ENCODE measurements at places on chromosomes 12 and 14.

DNA sequence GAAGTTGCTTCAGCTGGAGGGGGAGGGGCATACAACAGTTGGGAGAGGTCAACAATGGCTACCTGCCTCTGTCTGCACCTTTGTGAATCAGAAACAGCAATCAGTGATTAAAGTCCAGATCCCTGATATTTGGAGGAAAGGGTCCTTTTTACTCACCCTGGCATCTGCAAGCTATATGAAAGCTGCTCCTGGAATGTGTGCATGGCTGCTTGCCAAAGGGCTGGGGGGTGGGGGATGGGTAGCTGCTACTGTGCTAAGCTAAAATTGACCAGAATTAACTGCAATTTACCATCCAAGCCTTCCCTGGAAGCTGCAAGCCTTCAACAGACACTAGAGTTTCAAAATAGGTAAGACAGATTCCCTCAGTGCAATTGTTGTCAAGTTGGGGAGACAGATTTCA lies 13.5 kb upstream of the GTF2A1 start:
- no peak for DNase-seq

GRCh38 chr12:56086096-56086495 lies 6.1 kb downstream of the ERBB3 start:
- no peak for DNase-seq

DNA sequence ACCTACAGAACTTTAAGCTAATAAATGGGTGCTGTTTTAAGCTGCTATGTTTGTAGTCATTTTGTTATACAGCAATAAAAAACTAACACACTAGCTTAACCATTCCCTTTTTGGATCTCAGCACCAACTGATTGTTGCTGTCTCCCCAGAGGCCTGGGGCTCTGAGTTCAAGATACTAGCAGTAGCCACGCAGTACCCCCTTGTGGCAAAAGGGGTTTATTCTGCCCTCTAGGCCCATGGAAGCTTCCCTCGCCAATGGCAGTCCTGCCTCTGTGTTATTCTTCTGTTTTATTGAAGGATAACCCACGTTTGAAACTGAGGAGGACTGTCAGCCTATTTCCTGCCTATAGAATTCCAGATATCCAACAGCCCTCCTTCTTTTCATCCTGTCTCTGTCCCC lies 455.3 kb upstream of the ATP2B1 start:
- DNase-seq: no peak

- DNase-seq: no peak
Measured at GRCh38 chr12:5705791-5706190, 239.3 kb downstream of the ANO2 start.

- DNase-seq: no peak
Measured at GRCh38 chr12:84480803-84481202, 431.8 kb downstream of the SLC6A15 start.

DNA sequence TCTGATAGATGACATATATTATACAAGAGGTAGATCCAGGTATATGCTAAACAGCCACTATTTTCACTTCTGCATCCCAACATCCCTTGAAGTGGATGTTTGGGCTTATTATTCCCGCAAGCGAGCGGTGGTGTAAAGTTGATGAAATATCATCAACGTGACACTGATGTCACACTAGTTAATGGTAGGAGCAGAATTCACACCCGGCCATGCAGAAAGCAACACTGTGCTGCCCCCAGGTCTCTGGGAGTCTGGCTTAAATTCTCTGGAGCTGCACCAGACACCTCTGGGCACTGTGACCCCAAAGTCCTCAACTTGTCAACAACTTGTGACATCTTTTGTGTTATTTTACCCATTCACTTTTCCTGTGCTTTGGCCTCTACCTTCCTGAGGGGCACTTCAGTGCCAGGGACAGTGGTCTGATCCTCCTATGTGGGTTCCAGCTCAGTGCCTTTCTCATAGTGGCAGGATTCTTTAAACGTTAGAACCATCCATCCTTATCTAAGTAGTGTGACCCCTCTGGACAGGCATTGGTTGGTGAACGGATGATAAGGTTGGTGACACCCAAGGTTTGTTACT lies 952 bp downstream of the DRAM1 start:
- DNase-seq: no peak

- no peak for DNase-seq
Measured at GRCh38 chr12:89072294-89073026, 279.8 kb downstream of the DUSP6 start.

DNA sequence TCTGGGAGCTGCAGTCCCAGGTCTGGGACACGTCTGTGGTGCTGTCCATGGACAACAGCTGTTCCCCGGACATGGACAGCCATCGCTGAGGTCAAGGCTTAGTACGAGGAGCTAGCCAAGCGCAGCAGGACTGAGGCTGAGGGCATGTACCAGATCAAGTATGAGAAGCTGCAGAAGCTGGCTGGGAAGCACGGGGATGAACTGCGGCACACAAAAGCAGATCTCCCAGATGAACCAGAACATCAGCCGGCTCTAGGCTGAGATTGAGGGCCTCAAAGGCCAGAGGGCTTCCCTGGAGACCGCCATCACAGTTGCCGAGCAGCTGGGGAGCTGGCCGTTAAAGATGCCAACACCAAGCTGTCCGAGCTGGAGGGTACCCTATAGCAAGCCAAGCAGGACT lies 375.3 kb downstream of the SEC23A start:
- no peak for DNase-seq

DNA sequence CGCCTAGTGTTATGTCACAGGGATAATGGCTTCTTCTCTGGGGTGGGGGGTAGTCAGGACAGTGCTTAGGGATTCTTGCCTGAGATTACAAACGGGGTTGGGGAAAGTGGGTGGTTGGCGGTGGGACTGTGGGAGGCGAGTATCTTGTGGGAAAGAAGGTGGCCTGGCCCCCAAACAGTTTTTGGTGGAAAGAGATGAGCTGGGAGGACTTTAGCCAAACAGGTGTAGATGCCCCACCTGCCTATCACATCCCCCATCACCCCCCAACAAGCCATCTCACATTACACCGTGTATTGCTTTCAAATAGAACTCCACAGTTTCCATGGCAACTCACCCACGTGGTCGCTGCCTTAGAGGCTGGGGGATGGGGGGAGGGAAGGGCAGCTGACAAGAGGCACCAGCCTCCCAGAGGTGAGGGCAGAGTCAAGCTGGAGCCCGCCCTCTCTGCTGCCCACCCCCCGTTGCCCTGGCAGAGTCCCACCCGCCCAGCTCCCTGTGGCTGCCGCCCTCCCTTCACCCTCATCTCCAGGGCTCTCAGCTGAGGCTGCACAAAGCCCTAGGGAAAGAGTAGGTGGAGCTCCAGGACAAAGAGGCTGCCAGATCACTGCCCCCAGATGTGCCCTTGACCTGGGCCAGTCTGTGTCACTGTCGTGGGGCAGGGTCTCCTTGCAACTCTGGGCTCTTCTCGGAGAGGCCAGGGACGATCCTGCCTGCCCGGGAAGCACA lies 98.3 kb downstream of the LRRC74A start:
- DNase-seq: peak; percentile 36

- no peak for DNase-seq
Measured at GRCh38 chr12:1552171-1552570, 42.2 kb downstream of the FBXL14 start.

Data from hypothalamus (tissue), 51 donors.